NCI-H1417 (cell line): ENCODE measurements at places on chromosomes 11 and 22.

- DNase-seq, result peak; percentile 65
Measured at GRCh38 chr11:507727-508515, 879 bp upstream of the RNH1 start.

- peak; percentile 86 for DNase-seq
Measured at GRCh38 chr11:94513091-94513490, 830 bp downstream of the C11orf97 start.

- no peak for DNase-seq
Measured at GRCh38 chr11:12170984-12171383, 60.6 kb downstream of the MICAL2 start.

DNA sequence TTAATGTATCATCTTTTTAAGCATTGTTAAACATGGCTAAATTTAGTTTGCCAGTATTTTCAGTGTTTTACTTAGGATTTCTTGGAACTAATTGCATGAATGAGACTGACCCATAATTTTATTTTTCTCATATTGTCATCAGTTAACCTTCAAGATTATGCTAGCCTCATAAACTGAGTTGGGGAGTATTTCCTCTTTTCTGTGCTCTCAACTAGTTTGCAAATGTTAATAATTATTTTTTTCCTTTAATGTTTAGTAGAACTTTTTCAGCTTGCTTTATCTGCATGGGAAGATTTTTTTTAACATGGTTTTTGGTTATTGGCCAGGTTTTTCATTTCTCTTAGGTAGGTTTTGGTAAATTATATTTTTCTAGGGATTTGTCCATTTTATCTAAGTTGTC lies 235.4 kb upstream of the SESN3 start:
- DNase-seq, result no peak

DNA sequence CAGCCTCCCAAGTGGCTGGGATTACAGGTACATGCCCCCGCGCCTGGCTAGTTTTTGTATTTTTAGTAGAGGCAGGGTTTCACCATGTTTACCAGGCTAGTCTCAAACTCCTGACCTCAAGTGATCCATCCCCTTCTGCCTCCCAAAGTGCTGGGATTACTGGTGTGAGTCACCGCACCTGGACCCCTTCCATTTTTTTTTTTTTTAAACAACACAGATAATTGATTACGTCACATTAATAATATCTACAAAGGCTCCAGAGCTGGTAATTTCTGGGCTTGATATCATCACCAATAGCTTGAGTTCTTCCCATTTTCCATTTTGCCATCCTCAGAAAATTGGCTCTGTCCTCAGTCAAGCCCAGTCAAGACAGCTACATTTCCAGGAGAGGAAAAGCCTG lies 7.2 kb downstream of the TTLL1 start:
- no peak for DNase-seq

DNA sequence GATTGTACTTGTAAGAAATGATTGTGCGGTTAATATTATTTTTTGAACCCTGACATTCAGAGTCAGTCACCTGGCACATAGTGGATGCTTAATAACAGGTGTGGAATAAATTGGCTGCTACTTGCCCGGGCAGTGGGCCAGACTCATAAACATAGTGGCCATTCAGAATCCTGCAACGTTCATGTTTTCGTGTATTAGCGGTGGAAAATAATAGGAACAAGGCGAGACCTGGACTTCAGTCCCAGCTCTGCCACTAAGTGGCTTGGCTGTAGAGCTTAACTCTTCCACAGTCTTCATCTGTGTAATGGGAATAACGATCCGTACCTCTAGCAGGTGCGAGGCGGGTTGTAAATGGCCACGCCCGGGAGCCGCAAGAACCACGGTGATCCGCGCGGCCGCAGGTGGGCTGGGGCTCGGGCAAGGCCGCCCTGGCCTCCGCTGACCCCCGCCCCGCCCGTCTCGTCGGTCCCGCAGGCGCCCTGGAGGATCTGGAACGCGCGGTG lies 761 bp upstream of the TMEM25 start:
- DNase-seq, result peak; percentile 34

DNA sequence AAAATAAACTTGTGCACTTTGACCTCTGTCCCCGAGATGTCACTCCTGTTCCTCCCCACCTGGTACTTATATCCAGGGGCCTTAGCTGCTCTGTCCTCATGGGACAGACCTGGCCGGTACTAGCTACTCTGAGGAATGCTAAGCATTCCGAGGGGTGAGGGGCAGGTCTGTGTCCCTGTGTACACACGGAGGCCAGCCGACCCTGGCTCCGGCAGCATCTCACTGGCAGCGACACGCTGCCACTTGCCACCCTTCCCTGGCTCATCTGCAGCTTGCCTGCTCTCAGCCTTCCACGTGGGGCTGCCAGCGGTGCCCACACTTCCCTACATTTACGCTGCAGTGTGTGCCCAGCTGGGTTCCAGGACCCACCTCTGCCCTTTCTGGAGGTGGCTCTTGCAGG lies 21.6 kb upstream of the TEF start:
- DNase-seq, result no peak

DNA sequence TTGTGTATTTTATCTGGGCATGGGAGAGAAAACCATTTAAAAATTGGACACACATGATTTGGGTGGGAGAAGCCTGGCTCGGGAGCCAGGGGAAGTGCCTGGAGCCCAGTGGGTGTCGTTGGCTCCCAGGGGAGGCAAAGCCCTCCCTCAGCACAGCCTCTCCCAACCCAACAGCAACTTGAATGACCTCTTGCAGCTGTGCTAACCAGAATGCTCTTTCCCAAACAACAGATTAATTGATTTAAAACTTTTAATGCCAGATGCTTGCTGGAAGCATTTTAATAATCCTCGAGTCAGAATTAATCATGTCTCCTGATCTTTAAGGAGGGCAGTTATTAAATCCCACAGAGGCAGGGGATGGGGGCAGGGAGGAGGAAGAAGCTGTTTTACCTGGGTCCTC lies 401.6 kb downstream of the BUD13 start:
- DNase-seq, result peak; percentile 45

DNA sequence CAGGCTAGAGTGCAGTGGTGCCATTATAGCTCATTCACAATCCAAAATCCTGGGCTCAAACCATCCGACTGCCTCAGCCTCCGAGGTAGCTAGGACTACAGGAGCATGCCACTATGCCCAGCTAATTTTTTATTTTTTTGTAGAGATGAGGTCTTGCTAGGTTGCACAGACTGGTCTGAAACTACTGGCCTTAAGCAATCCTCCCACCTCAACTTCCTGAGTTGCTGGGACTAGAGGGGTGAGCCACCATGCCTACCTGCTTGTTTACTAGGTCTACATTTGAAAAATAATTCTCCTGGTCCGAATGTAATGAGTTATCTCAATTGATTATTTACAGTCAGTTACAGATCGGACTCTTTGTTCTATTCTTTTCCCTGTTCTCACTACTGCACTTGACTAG lies 22.0 kb downstream of the TAF1D start:
- no peak for DNase-seq

DNA sequence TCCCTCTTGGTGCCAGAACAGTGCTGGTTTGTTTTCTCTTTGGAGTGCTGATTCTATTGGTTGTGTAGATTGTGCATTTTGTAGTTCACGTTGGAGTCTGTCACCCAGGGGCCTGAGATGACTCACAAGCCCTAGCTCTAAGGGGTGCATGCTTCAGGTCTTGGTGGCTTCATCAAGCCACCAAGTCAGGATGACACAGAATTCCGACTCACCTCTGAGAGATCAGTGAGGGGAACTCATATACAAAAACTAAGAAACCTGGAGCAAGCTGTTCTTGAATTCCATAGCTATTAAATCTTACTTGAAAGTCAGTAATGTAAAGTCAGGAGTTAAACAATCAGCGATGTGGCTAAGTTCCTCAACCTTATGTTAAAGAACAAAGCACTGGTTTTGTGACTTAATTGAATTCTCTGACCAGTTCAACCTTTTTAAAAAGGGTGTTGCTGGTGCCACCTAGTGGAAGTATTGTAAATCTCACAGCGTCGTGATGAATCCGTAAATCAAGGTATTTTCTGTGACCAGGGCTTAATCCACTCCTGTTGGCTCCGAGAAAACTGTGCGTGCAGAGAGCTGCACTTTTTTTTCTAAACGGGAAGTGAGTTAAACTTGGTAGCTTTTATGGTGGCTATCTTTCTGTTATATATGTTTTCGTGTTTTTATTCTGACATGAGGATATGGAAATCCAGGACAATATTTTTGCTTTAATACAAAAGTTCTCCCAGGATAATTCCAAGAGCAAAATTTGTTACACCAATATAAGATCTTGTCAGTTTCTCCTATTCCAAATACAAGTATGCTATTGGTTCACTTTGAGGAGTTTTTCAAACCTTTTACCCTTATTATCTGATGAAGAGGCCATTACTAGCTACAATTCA lies 14.6 kb downstream of the MMP13 start:
- peak; percentile 83 for DNase-seq

- DNase-seq, result no peak
Measured at GRCh38 chr11:1534682-1535081, 37.4 kb downstream of the DUSP8 start.

DNA sequence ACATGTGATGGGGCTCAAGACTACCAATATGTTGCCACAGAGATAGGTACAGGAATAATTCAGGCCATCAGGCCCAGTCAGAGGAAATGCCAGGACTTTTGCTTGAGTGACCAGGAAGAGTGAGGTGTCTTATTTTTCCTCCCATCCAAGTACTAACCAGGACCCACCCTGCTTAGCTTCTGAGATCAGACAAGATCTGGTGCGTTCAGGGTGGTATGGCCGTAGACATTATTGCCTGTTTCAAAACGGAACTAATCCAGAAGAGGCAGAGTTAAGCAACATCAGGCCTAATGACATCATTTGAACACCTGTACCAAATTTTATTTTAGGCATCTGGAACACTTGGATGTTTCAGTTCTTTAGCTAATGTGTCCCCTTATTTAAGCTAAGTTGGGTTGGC lies 205.5 kb upstream of the POU2AF2 start:
- DNase-seq, result no peak

GRCh38 chr11:133793271-133794035 lies 51.9 kb downstream of the SPATA19 start:
- no peak for DNase-seq

- DNase-seq, result no peak
Measured at GRCh38 chr11:76216536-76217325, 10.4 kb upstream of the WNT11 start.

DNA sequence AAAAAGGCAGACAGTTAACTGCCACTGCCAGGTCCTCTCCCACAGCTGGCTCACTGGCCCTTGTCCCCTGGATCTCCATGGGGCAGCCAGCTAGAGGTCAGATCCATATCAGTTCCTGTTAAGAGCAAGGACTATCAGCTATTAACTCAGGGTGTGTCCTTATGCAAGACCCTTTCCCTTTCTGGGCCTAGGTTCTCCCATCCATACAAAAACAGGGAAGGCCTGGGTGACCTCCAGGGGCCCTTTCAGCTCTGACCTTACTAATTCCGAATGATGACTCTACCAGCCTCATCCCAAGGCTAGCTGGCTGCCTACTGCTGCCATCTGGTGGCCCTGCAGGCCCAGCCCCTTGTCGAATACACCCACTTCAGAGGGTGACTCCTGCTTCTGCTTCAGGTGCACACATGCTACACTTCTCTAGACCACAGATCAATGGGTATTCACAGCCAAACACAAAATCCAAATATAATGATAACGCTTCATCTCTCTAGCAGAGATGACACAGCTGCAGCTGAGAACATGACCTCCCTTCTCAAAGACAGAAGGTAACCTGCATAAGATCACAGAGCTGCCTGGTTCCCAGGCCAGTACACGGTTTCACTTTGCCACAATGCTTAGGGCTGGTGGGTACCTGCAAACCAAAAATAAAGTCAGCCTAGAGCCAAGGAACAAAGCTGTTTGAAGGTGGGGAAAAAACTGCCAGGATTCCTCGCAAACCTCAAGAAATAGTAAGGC lies 34.1 kb downstream of the SERGEF start:
- peak; percentile 24 for DNase-seq

DNA sequence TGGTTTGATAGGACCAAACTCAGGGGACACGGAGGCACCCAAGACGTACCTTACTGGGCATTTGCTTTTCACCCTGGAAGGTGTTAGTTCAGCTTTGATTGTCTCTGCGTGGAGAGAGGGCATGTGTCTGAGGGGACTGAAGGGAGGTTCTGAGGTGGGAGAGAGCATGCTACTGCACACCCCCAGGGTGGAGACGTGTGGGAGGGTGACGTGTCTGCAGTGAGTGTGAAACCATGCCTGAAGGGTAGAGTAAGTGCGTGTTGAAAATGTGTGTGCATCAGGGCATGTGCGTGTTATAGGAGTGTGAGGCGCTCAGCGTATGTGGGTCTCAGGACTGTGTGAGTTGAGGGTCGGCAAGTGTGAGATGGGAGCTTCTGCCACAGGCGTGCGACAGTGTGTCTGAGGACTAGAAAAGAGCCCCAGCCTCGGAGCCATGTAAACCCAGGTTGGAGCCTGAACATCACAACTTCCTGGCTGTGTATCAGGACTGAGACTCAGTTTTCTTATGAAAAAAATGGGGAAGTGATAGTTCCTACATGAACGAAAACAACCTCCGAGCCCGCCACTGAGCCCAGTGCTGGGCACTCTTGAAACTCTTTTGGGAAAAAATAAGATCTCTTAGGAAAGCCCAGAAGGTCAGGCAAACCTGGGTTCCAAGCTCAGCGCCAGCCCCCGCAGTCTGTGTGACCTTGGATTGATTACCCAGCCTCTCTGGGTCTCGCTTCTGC lies 11.8 kb upstream of the KCNJ11 start:
- DNase-seq, result no peak

DNA sequence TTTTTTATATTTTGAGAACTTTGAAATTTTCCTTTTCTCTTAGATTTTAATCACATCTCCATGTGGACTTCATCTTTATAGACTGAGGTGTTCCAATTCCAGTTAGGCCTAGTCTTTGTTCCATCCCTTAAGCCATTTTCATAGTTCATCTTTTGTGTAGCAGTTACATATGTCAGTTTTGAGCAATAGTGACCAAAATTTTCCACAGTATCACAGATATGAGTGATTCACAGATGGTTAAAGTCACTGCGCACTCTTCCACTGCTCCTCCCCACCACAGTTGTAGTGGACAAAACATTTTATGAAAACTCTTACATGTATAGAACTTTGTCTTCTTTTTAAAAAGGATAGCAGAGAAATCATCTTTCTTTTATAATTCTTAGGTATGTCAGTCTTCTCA lies 42.8 kb downstream of the YAP1 start:
- DNase-seq, result no peak

- DNase-seq, result no peak
Measured at GRCh38 chr11:29224739-29225384, 792.0 kb downstream of the KCNA4 start.

GRCh38 chr11:102920118-102920684 lies 35.3 kb downstream of the MMP13 start:
- no peak for DNase-seq

DNA sequence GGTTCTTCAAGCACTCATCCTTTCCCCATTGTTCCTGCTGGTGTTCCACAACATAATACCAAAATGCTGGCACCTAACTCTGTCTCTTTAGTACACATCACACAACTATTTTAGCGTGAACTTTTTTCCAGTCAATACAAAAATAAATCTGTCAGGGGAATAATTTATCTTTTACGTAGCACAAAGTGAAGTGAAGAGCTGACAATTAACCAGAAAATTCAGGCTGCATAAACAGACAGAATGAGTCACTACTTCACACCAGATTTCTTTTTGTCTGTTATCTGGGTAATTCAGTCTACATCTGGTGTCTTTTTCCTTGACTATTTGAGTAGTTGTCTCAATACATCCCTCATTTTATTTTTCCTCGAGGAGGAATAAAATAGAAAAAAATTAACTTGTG lies 7.9 kb upstream of the ETS1 start:
- DNase-seq, result peak; percentile 38
